ENCODE measurements at places on chromosomes 7 and 10.

GRCh38 chr10:59741048-59741447 lies 12.2 kb downstream of the MRLN start:
- no peak for DNase-seq

DNA sequence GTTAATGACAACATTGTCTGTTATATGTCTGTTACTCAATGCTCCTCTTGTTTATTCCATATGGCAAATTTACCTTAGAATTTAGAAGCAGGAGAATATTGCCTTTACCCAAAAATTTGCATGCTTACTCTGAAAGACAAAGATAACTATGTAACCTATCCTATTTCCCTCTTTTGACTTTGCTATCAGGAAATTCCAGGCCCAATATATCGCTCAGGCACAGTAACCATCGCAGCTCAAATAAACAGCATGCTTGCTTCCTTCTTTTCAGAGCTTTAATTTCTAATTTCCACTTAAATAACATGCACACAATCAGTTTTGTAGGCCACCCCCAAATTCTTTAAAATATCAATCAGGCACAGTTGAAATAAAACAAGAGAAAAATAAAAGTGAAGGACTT lies 57.8 kb downstream of the EBLN1 start:
- DNase-seq, result no peak

DNA sequence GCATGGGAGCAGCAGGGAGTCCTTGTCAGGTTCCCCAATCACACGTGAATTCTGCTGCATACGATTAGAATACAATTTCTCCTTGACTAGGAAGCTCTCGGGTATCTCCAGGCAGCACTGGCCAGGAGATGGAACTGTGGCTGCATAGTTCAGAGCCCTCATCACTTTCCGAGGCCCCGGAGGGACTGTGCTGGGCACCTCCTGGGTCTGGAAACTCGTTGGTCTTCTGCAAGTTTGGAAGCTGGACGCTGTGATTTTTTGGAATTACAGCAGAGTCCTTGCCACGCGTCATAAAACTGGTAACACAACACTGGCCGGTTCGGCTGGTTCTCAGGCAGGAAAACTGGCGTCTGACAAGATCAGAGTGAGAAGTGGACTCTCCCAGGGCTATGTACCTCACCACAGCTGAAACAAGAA lies 216.1 kb downstream of the CCDC3 start:
- no peak for DNase-seq

DNA sequence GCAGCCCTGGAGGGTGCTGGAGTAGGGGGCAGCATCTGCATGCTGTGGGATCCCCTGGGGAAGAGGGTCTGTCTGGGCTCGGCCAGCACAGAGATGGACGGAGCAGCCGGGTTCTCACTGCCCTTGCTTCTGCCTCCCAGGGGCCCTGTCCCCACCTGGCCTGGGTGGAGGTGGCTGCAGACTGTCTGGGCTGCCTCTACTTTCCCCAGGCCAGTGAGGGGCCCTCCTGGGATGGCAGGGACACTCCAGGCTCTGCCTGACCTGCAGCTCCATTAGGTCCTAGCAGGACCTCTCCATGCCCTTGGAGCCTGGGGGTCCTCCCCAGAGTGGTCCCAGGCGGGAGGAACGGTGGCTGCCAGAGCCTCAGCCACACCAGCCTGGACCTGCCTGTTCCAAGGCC lies 63.7 kb downstream of the PWWP2B start:
- DNase-seq, result no peak

DNA sequence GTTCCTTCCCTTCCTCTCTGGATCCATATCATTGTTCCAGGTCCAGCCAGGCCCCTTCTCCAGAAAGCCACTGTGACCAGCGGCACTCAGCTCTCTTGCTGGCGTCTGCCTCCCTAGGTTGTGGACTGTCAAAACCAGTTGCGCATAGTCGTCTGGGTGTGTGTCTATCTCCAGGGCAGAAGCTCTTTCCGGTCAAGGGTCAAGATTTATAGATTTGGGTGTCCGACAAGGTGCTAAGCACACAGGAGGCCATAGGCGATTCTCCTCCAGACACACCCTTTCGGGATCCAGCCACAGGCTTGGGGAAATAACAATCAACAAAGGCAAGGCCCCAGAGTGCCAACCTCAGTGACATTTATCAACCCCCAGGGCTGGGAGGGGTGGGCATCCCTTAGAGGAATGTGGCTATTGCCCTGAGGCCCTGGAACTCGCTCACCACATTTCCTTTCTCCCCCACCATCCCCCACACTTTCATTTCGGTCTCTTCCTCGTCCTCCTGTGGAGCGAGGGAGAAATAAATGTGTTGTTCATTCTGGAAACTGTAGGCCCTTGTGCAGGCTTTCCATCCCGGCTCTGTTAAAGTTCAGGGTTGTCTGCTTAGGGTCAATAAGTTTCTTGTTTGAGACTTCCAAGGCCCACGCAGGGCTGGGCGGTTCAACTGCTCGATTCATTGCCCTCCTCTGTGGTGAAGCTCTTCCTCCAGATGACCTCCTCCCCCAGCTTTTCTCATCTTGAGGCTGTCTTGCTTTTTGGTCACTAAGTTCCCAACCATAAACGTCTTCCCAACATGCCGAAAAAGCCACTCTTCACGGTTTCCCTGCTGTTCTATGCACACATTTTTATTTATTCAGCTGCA lies 57.9 kb downstream of the AFAP1L2 start:
- no peak for DNase-seq

GRCh38 chr7:39683216-39683845 lies 60.0 kb downstream of the RALA start:
- DNase-seq, result no peak

- DNase-seq, result no peak
Observed at GRCh38 chr10:126905776-126906703, 812 bp downstream of the DOCK1 start.

DNA sequence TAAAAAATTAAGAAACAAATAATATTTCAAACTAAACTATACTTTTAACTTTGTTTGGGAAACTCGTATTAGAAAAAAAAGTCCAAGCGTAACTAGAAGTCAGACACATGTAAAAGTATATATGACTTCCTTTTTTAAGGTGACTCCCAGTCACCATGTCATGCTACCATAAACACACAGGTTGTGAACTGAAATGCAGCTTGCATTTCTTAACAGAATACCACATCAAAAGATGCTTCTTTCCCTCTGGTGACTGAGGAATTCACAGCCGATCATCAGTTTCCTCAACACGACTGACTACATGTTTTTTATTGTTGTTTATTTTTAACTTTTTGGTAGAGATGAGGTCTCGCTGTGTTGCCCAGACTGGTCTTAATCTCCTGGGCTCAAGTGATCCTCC lies 445.0 kb downstream of the PARD3 start:
- no peak for DNase-seq

DNA sequence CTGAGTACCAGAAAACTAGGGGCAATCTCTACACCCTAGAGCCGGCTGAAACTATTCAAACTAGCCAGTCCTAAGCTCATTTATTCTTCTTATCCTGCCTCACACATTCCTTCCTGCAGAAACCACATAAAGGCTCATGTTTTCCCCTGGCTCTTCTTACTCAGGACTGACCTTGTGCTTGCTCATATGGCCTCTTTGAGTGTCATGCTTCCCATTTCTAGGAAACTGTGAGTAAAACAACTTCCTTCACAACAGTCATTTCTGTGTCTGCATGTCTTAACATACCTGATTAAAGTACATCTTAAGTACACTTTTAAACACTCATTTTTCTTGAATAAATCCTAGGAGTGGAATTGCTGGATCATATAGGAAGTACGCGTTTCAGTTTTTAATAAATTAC lies 52.3 kb upstream of the KIAA1217 start:
- no peak for DNase-seq

DNA sequence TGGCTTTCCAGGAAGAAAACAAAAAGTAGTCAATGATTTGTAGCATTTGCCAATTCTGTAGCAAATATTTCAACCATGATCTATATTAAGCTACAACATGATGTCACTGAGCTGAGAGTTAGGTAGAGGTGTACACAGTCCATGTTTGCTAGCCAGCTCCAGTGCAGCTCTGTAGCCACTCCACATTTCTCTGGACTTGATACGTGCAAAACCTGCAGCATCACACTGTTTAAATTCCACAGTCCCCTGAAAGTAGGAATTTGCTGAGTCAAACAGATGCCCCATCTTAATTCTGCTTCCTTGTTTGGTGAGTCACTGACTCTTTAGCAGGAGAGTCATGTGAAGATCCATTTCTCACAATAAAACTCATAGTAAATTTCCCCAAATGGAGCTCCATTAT lies 89.8 kb upstream of the LRRTM3 start:
- no peak for DNase-seq

GRCh38 chr7:53326634-53327033 lies 291.2 kb downstream of the POM121L12 start:
- DNase-seq, result no peak

DNA sequence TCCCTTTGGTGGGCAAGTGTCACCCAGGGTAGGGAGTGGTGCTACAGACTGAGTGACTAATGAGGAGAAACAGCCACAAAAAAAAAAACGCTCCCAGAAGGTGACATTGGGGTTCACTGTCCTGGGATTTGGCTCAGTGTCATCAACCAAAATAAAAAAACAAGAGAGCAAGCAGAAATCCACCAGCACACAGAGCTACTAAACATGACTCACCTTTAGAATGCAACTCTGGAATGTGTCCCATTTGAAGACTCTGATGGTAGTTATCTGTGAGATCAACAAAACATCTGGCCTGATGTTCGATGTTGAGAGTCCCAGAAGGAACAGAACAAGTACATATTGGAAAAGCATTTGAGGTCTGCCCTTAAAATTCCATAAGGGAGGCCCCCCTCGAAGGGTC lies 200.3 kb upstream of the LYZL2 start:
- no peak for DNase-seq

Measured in H1 (cell line).